ENCODE measurements at places on chromosomes 4 and X.

DNA sequence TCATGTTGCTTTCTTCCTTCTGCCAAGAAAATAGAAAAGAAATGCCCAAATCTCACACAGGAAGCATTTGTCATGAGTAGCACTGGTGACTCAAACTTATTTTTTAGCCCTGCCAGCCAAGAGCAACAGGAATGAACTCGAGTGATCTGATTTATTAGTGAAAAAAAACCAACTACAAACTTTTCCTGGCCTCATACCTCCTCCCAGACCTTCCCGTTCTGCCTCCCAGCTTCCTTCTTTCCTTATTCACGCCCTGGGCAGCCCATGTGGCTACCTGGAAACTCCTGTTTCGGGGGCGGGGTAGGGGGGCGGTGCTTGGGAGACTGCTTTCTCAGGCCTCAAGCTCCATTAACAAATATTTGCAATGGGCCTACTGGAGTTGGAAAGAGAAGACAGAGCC, 178.5 kb downstream of the NHS start:
- no peak for DNase-seq

GRCh38 chr4:162015090-162015489, 148.7 kb downstream of the FSTL5 start:
- DNase-seq, result no peak

DNA sequence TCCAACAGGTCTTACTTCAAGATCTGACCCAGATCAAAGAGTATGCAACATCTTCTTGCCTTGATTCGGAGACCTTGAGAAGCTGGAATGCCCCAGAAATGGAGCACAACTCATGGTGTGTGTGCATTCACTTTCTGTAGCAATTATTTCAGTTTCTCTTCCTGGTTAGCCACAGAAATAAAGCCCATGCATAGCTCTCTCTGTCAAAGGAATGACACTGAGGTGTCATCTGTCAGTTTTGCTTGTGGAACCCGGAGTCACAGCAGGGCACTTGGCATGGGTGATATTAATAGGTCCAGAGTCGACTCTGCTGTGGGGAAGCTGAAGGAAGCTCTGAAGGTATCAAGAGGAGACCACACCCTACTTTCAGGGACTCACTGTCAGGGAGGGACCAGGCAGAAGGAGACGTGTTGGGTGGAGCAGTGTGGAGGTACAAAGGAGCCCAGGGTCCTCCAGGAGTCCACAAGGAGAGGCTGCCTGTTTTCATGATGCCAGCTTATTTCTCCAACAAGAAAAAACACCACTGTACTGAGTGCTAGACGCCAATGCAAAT, 10.7 kb downstream of the CLNK start:
- DNase-seq, result no peak

- DNase-seq, result no peak
These were observed 13.3 kb upstream of the AGA start for GRCh38 chr4:177455561-177455970.

DNA sequence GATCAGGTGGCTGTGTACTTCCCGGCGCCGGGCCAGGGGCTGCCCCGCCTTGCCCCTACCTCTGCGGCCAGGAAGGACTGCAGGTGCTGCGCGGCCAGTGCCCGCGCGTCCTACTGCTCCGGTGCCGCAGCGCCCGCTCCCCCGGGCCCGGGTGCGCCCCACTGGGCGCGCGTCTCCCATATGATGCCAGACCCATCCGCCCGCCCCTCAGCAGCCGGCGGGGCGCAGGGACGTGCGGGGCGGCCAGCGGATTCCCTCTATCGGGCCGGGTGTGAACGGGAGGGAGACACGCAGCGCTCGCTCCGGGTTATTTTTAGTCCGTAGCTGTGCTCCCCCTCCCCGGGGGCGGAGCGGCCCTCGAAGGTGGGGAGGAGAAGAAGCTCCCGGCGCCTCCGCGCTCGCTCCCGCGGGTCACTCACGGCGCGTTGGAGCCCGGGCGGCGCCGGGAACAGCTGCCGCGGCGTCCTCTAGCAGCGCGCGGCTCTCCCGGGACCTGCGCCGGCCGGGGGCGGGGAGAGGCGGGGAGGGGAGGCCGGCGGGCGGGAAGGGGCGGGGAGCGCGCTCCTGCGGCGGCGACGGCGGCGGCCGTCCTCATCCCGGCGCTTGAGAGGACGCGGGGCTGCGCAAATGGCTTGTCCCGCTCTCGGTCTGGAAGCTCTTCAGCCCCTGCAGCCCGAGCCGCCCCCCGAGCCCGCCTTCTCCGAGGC, 103.6 kb downstream of the UCHL1 start:
- DNase-seq, result peak; percentile 76

DNA sequence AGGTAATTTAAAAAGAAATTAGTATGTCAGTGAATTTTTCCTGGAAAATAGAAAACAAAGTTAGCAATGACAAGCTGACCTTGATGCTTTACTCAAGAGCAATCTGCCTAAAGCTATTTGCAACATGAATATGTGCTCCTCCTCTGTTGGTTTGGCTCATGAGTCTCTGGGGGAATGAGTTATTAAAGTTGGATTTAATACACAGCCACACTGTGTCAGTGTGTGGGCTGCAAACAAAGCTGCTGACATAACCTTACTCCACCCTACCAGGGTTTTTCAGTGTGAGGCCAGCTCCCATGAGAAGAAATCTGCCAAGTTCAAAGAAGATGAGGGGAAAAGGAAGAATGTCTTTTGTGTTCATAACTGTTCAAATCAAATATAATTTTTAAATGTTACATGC, 280.5 kb downstream of the TLL1 start:
- no peak for DNase-seq

DNA sequence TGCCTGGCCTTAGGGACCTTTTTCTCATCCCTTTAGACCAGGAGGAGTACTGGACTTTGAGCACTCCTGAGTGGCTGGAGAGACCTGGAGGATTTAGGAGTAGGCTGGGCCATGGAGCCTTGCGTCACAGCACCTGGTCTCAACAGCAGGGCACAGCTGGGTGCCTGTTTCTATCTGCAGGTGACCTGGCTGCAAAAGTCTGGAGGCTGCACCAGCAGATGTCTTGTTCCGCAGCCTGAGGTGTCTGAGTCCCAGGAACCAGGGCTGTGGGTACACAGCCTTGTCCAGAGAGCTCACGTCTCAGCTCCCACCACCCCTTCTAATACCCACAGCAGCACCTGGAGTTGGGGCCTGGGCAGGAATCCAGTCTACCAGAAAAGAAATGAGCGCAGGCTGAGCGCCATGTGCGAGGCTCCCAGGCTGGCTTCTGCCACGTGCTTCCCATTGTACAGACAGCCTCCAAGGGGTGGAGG, 5.0 kb upstream of the NSD2 start:
- DNase-seq, result no peak

GRCh38 chr4:38131371-38132091, 171.3 kb downstream of the PTTG2 start:
- no peak for DNase-seq

- no peak for DNase-seq
These were observed 50.0 kb downstream of the IQCM start for GRCh38 chr4:149765630-149766029.

DNA sequence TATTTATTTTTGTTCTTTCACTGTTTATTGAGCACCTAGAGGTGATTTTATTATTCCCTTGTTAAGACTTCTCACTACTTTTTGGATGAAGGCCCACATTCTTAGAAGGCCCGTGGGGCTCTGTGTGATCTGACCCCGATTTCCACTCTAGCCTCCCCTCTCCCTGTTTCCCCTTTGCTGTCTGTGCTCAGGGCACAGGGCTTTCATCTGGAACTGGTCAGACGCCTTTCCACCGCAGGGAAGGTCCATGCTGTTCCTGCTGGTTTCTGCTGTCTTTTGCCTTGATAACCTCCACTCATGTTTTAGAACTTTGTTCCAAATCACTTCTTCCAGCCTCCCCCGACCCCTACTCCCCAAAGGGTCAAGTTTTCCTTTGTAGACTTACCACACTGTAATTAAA, 31.3 kb upstream of the ANAPC4 start:
- DNase-seq, result no peak

DNA sequence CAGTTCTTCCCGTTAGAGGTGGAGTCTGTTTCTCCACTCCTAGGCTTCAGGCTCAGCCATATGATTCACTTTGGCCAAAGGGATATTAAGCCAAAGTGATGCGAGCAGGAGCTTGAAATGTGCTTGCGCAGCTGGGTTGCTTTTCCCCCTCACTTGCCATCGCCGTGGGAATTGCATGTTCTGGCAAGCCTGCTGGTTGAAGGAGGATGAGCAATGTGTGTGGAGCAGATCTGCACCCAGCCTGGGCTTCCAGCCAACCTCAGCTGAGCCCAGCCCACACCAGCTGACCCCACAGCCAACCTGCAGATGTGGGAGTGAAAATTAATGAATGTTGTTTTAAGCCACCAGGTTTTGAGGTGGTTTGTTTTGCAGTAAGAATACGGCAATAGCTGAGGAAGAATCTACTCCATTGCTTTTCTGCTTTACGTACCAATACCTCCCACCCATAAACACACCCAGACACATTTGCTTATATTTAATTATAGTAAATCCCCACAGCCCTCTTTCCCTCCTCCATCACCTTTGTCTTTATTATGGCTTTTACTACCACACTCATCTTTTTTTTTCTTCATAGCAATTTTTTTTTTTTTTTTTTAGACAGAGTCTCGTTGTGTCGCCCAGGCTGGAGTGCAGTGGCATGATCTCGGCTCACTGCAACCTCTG, 132.8 kb upstream of the FUNDC1 start:
- DNase-seq, result peak; percentile 3

DNA sequence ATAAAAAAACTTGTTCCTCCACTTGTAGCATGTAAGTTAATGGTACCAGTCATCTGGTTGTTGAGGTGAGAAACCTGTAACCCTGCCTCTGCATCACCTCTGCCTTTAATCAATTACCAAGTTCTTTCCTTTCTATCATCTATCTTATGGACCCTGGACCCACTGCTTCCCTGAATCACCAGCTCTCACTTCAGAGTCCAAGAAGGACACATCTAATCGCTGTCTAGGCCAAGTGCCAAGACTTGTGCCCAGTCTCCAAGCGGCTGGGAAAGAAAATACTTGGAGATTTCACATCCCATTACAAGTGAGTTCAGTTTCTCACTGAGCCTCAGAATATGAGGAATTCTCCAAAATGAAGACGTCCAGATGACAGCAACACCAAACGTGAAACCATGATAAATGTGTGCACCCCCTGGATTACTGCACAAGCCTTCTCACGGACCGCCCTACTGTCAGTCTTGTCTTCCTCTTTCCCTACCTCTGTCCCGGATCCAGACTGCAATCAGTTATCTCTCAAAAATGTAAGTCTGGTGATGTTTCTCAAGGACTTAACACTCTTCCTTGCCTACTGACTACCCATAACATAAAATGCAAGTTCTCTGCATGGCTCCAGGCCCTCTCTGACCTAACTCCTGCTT, 10.4 kb downstream of the PALLD start:
- no peak for DNase-seq

DNA sequence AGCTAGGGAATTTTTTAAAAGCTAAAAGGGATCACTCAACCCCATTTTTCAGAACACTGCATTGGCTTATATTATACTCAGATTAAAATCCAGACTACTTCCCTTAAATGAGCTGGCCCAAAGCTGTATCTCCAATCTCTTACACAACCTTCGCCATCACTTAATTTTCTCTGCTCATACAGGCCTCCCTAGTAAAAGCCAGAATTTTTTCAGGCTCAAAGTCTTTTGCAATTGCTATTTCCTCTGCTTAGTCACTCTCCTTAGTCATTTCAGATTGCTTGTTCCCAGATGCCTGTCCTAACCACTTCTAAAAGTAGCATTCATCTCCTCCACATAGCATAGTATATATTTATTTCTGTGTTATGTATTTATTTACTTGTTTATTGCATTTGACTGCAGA, 1587.9 kb upstream of the ADGRL3 start:
- DNase-seq, result no peak

DNA sequence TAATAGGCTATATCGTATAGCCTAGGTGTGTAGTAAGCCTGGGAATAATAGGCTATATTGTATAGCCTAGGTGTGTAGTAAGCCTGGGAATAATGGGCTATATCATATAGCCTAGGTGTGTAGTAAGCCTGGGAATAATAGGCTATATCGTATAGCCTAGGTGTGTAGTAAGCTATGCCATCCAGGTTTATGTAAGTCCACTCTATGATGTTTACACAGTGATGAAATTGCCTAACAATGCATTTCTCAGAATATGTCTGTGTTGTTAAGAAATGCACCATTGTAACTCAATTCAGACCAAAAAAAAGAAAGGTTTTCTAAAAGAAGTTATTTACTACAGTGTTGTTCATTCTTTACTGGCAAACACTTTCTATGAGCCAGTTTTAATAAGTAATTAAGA, 1387.2 kb downstream of the STIM2 start:
- DNase-seq, result no peak

DNA sequence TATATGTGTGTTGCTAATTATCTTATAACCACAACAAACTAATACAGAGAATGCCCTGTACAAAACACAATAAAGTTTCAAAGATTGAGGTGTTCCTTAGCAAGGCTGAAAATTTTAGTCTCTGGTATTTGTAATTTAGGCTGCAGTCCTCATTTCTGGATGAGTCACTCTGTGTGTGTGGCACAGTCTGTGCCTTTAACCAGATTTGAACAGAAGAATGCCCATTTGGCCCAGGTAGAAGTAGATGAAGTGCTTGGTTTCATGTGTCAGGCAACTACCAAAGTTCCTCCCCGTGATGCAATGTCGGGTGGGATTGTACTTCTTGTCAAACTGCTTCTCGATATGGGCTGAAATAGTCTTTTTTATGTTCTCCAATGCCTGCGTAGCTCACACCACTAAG, 91.6 kb upstream of the H2AZ1 start:
- DNase-seq, result no peak

GRCh38 chr4:163939597-163939996, 445.1 kb downstream of the TMA16 start:
- DNase-seq, result no peak

DNA sequence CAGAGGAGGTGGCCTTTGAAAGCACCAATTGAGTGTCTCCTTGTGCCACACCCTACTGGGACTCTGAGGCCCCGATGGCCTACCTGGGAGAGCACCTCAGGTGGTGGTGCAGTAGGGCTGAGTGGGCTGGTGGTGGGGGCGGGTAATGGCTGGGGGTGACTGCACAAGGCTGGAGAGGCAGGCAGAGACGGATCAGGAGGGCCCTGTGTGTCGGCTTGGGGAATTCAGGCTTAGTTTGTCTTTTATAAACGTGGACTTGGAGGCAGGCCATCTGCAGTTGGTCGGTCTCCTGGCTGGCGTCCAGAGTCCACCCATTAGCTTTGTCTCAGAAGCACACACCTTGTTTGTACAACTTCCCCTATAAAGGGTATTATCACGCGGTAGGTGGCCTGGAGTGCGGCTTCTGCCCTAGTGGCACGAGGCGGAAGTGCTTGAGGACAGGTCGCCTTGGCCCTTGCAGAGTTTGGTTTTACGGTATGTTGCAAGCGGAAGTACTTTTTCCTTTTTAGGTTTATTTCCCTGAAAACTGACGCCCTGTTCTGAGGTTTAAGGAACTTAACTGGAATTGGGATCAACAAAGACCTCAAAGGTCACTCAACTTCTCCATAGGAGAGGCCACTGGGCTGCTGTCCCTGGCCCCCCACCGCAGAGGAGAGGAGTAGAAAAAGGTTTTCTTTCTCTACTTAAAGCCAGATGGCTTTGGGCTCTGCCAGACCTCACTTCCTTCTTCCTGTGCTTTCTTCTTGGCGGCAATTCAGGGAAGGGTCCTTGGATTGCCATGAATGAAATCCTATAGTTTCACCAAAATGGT, 8.0 kb downstream of the TBC1D14 start:
- no peak for DNase-seq
